GM12878 (cell line): ENCODE measurements at places on chromosomes 5 and 9.

DNA sequence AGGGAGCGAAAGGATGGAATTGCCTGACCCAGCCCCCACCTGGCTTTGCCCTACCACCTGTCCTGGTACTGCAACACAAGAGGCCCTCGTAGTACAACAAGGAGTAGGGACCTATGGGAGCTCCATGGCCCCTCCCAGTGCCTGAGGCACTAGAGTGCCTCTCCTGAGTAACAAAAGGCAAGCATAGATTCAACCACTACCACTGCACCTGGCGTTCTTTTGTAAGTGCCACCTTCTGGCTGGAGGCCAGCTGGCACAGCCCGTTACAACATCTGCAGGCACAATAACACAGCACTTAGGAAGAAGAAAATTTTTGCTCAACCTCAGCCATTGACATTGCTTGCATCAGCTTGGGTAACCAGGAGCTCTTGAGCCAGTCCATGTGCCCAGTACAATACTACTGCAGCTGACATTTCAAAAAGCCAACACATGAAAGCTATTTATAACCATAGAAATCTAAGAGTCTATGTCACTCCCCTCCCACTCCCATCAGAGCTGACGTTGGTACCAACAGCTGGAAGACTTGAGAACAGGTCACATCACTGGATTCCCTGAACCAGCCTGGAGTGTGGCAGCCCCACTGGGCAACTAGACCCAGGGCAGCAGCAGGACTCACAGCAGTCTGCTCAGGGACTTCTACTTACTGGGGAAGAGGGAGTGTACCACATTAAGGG, 17.7 kb upstream of the FAM174A start:
- no peak for DNase-seq

DNA sequence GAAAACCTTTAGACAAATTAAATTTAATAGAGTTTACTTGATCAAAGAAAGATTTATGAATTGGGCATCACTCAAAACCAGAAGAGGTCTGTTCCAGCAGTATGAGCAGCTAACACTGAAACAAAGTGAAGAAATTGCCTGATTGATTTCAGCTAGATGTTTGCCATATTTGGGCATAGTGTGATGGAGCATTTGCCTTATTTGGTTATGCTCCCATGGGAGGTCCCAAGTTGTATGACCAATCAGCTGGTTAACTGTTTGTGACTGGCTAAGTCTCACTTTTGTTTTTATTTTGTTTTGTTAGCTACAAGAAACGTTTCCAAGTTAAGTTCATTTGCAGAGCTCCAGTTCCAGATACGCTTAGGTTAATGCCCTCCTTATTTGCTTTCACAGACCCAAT, 53.3 kb upstream of the LMNB1 start:
- DNase-seq, result no peak

DNA sequence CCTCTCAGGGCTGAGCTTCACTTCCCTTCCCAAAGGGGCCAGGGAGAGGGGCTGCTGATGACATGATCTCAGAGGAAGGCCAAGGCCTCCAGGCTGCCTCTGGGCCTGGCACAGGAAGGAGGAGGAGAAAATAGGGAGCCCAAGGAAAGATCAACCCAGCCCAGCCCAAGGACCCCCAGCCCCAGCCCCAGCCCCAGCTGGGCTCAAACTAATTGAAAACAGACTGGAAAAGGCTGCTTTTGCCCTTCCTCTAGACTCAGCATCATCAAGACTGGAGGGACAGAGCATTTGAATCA, 18.3 kb upstream of the KCNIP1 start:
- no peak for DNase-seq

- DNase-seq, result no peak
These were observed 12.5 kb downstream of the EDIL3 start for GRCh38 chr5:84372066-84372695.

DNA sequence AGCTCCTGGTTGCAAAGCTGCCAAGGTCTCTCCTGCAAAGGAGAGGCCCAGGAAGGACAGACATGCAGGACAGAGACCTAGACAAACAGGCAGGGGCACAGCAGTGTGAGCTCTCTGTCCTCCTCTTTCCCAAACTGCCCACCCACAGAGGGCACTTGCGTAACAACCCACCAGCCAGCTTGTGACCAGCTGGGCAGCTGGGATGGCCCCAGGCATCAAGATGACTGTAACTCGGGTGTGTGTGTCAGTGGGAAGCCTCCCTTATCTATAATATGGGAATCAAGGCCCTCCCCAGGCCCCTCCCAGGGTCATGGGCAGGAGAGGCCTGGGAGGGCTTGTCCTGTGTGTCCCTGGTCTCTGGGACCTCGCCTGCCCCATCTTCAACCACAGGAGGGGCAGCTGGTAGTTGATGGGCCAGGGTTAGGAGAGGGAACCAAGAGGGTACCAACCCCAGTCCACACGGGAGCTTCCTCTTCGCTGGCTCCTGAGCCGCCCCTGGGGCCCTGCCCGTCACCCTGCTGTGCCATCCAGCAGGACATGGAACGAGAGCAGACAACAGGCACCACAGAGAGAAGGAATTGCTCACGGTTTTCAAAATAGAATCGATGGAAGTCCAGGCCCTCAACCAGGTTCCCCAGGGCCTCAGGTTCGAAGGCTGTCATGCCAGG, 37.9 kb downstream of the SLC6A7 start:
- DNase-seq, result no peak

DNA sequence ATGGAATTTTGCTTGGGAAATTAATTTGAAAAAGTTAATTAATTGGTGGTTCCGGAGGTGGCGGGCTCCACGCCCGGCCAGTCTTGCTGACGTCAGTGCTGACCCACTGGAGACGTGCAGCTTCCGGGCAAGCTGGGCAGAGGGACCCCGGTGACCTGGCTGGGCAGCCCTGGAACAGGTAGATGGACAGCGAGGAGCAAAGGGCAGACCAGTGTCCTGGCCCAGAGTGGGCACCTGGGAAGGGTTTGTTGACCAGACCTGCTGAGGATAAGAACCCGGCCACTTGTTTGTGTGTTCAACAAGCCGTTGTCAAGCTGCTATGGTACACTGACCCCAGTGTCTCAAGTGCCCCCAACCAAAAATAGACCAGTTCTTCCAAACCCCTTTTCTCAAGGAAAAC, 17.5 kb downstream of the CXXC5 start:
- DNase-seq, result no peak

DNA sequence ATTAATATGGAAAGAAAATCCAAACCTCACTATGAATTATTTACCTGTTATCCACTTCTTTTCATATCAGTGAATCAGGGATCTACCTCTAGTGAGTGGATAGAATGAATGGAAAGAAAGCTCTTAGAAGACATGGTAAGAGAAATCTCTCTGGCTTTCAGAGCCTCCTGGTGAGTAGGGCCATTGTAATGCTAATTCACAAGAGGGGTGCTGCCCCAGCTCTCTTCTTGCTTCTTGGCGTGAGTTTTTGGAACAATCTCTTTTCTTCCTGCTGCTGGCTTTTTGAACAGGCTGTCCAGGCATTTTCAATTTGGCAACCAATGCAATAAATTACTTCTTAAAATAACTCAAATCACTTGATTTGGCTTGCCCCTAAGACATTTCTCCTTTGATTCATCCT, 49.9 kb upstream of the KCNN2 start:
- no peak for DNase-seq

DNA sequence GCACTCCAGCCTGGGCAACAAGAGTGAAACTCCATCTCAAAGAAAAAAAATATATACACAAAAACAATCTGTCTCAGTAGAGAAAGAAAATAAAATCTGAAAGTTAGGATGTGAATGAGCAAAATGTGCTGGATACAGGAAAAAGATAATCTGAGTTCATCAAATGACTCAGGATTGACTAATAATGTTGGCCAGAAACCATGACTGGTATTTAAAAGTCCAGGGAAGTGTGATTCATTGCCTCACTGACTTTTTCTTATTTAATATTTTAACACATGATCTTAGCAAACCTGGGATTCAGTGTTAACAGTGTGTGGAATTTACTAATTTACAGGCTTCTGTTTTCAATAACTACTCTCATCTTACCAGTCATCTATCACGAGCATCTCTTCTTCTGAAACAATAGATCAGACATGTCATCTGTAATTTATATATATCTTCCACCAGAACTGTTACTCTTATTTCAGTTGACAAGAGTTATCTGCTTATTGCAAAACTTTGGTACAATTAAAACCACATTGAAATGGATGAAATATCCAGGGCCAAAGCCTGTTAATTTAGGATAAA, 256.7 kb downstream of the CDH12 start:
- DNase-seq, result no peak

- DNase-seq, result no peak
These were observed 8.6 kb downstream of the PCA3 start for GRCh38 chr9:76772686-76773445.

- no peak for DNase-seq
These were observed 798 bp downstream of the REEP5 start for GRCh38 chr5:112921026-112921832.

- DNase-seq, result no peak
These were observed 34.5 kb downstream of the COL15A1 start for GRCh38 chr9:98978231-98978681.

DNA sequence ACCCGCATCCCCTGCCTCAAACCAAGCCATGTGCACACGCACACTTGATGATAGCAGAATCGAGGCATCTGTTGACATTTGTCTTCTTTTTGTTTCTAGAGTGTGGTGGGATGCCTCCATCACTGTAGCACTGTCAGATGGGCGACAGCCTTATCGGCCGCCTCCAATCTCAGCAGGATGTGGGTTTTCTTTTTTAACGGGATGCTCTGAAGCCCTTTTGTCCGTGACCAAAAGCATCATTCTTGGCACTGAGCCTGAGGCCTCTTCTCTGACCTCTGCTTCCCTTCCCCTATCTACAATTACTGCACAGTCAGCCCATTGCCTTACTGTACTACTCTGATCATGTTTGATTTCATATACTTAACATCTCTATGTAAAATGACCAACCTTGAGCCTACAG, 78.3 kb downstream of the LMNB1 start:
- DNase-seq, result no peak

DNA sequence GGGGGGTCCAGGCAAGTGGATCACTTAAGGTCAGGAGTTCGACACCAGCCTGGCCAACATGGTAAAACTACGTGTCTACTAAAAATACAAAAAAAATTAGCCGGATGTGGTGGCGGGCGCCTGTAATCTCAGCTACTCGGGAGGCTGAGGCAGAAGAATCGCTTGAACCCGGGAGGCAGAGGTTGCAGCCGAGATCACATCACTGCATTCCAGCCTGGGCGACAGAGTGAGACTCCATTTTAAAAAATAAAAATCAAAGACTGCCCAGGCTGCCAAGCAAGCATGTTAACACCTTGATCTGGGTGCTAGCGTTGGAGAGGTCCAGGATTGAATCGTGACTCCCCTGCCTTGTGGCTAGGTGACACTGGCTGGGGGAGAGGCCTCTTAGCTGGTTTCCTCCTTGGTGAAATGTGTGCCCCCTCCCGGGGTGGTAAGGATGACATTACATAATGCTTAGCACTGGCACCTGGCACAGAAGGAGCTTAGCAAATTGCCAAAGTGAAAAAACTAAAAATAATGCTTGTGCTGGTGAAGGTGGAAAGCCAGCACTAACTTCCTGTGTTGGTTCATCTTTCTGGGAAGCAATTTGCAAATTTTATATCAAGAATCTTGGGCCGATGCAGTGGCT, 2.2 kb upstream of the CIZ1 start:
- no peak for DNase-seq

GRCh38 chr9:119577881-119578280, 208.6 kb upstream of the BRINP1 start:
- no peak for DNase-seq

GRCh38 chr5:82644766-82645165, 366.6 kb upstream of the RPS23 start:
- no peak for DNase-seq

- no peak for DNase-seq
These were observed 6.0 kb upstream of the PRRT1B start for GRCh38 chr9:131539223-131539923.

DNA sequence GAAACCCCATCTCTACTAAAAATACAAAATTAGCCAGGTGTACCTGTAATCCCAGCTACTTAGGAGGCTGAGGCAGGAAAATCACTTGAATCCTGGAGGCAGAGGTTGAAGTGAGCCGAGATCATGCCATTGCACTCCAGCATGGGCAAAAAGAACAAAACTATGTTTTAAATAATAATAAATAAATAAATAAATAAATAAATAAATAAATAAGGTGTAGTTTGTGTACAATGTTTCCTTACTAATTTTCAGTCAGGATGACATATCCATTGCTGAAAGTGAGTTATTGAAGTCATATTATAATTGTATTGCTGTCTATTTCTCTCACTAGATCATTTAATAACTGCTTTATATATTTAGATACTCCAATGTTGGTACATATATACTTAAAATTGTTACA, 581.5 kb upstream of the DAB2 start:
- DNase-seq, result no peak

DNA sequence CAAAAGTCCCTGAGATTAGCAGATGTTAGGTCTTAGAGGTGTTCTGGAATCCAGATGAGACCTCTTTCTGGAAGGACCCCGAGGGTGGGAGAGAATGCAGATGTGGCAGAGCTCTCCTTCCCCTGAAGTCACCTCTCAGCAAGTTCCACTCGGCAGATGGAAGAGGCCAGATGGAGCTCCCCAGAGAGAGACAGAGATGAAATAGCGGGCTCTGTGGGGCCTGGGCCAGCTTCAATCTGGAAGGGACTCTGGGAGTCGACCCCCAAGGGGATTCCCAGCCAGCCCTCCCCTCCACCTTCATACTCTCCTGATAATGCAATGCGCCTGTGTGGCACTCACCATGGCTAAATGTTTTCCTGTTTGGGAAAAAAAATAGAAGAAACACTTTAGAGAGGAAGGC, 60.2 kb downstream of the WNK2 start:
- DNase-seq, result no peak

- no peak for DNase-seq
These were observed 6.3 kb downstream of the TESK1 start for GRCh38 chr9:35611230-35611797.

DNA sequence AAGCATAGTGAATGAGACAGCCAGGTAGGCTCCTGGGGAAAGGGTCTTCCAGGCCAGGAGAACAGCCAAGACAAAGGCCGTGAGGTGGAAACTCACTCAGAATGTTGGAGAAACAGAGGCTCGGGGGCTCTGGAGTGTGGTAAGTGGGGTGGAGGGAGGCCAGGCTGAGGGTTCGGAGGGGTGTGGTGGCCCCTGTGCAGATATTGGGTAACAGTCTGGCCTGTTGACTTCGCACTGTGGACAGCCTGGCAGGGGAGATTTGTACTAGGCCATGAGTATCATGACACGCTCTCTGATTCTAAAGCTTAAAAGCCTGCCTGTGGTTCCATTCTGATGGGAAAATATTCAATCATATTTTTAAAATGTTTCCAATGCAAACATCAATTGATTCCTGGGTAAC, 239.3 kb downstream of the GADD45G start:
- DNase-seq, result no peak

GRCh38 chr9:121296213-121297127, 28.5 kb downstream of the GSN start:
- no peak for DNase-seq

- peak; percentile 8 for DNase-seq
These were observed 97.7 kb downstream of the AK8 start for GRCh38 chr9:132780230-132781007.
